Retina (tissue), 1 donor: ENCODE measurements at places on chromosomes 13 and 19.

DNA sequence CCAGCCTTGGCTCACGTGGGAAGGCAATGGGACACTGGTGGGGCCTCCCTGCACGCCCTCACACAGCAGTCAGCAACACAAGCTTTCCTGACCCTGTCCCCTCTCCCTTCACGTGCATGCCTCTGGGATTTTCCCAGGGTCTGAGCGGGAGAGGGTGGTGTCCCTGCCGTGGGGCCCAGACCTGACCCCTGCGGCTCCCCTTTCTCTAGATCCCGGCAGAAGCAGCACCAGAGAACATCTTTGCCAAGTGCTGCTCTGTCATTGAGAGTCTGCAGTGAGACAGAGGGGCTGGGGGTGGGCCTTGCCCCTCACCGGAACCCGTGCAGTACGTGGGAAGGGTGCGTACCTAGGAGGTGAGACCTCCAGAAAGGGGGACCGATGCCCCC is 12.6 kb downstream of the KHSRP start:
- no peak for DNase-seq

DNA sequence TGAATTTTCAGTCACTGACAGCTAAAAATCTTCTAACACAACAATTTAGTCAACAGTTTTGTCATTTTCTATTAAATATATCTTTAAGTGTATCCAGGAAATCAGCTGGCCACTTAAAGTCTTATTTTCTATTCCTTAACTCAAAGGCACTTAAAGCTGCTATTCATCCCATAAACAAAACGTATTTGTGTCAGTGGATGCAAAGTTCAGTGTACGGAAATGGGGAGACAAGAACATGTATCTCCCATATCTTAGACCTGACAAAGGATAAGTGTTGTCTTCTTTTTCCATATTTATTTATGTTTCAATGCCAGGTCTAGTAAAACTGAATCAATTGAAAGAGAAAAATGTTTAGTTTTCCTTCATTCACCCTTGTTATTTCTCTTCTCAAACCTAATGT is 409.8 kb upstream of the KLHL1 start:
- DNase-seq: no peak

DNA sequence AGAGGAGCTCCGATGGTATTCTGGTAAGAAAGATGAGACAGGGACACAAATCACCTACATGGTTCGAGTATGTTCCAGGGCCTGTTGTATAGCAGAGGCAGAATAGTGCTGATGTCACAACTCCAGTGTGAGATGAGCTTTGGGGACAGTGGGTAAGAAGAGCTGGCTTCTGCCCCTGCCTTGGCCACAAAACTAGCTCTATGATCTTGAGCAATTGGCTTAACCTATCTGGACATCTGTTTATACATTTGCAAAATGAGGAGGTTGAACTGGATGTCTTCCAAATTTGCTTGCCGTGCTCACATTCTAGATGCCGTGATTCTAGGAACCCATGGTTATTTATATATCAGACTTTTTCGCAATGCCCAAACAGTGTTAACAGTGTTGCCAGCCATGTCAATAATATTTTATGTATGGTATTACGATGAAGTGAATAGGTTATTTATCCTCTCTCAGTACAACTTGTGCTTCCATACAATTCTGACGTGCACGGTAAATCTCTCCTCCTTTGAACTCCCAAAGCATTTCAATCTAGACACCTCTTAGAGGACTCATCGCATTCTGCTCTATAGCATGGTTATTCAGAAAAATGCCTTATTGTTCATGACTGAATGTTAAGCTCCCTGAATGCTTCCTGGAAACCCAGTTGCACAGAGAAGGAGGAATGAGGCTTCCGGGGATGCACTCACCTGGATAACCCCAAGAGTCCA is 316.0 kb downstream of the FOXO1 start:
- DNase-seq: no peak

DNA sequence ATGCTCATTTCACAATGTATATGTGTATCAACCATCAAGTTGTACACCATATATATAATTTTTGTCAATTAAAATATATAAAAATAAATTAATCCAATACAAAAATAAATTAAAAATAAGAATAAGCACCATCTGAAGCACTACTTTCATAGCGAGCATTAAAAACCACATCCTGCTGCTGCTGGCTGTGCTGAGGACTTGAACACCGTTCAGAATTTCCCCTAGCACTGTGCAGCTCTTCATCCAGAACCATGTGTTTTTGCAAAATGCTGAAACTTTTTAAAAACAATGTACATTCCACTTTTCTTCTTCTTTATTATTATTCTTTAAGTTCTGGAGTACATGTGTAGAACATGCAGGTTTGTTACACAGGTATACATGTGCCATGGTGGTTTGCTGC is 40.0 kb upstream of the FOXO1 start:
- no peak for DNase-seq

- no peak for DNase-seq
These were observed 5.2 kb downstream of the TRAPPC5 start for GRCh38 chr19:7685546-7686445.
